SK-N-SH (cell line): ENCODE measurements at places on chromosomes 1 and 21. TPM values are rescaled to one million over a fixed set of nuclear protein-coding genes. Genes with fewer than 3 reads are reported as not detected.

DNA sequence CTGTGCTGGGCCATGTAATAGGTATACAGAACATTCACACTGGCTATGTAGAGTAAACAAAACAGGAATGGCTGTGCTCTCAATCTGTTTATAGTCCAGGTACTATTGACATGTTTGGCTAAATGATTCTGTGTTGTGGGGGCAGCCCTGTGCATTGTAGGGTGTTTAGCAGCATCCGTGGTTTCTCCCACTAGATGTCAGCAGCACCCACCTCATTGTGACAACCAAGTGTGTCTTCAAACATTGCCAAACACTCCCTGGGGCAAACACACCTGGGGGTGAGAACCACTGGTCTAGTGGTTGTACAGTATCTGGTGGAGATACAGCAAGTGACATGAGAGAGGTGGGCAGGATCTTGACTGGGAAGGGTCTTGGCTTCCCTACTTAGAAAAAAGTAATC is 80.4 kb upstream of the SPATA6 start:
- H3K27ac ChIP-seq: no peak overlapping the region
- no peaks in the 10 kb centered on the region for H3K4me1 ChIP-seq
- no peak for DNase-seq

- no peak overlapping the region for H3K4me3 ChIP-seq
- no peaks in the 10 kb centered on the region for H3K4me1 ChIP-seq
- DNase-seq: no peak
Measured at GRCh38 chr21:35905963-35906345, 154.4 kb downstream of the SETD4 start.

GRCh38 chr1:163766257-163766918 is 444.6 kb downstream of the NUF2 start:
- H3K27me3 ChIP-seq: no peaks in the 10 kb centered on the region
- no peak overlapping the region for H3K4me3 ChIP-seq
- no peak overlapping the region for H3K27ac ChIP-seq
- DNase-seq: no peak
- no peaks in the 10 kb centered on the region for H3K36me3 ChIP-seq
- H3K4me1 ChIP-seq: no peaks in the 10 kb centered on the region

GRCh38 chr1:10340930-10341590 is 57.8 kb upstream of the PGD start:
- no peaks in the 10 kb centered on the region for H3K4me1 ChIP-seq
- no peak overlapping the region for H3K27ac ChIP-seq
- no peaks in the 10 kb centered on the region for H3K27me3 ChIP-seq

DNA sequence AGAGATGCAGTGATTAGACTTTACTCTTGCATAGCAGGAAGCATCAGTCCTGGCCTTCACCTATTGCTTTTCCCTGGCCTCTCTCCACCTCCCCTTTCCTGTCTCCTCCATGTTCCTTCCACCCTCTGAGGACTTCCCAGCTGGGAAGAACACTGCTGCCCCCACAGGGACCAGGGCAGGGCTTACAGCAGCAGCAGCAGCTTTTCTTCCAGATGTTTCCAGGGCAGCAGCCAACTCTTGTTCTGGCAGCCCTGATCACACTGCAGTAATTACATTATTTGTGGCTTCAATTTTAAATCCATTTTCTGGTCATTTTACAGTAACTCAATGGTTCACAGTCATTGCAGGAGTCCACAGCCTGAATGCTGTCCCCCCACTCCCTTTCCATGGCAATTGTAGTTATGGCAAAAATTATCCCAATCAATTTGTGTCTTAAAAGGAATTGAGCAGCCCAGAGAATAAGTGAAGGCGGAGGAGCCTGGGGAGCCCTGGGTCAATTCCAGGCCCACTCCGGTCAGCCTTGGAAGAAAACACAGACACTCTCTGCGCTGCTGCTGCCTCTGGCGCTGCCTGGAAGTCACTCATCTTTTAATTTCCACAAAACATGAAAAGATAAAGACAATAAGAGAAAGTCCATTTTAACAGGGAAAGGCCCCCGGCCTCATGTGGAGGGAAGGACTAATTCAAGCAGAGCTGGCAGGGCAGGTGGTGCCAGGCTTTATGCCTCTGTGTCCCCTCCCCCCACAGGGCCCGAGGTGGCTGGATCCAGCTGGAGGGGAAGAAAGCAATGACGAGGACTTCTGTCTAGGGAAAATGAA is 148.6 kb downstream of the GRIK3 start:
- H3K4me3 ChIP-seq: no peak overlapping the region
- no peaks in the 10 kb centered on the region for H3K27me3 ChIP-seq
- H3K27ac ChIP-seq: peak overlapping the region; percentile 67
- peaks cover 15% of the 10 kb centered on the region for H3K4me1 ChIP-seq
- no peaks in the 10 kb centered on the region for H3K36me3 ChIP-seq

GRCh38 chr1:151711044-151711800 is 5.4 kb downstream of the CELF3 start:
- no peaks in the 10 kb centered on the region for H3K36me3 ChIP-seq

GRCh38 chr1:111886741-111887140 is 102.7 kb downstream of the KCND3 start:
- H3K4me3 ChIP-seq: no peak overlapping the region
- DNase-seq: no peak
- peaks cover 10% of the 10 kb centered on the region for H3K27me3 ChIP-seq

DNA sequence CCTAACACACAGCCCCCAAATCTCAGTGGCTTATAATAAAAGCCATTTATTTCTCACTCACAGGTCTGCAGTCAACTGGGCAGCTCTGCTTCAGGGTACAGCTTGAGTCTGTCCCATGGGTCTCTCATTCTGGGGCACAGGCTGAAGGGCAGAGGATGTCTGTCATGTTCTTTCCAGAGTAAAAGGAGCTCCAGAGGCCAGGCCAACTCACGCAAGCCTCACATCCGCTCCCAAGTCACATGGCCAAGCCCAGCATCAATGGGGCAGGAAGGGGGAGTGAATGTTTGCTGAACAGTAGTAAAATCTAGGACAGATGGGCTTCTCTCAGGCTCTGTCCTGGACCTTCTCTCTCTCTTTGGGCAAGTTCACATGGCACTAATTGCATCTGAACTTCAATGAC is 7.1 kb upstream of the SSBP3 start:
- DNase-seq: no peak
- peaks cover 12% of the 10 kb centered on the region for H3K4me1 ChIP-seq
- H3K36me3 ChIP-seq: no peaks in the 10 kb centered on the region
- no peak overlapping the region for H3K27ac ChIP-seq
- no peaks in the 10 kb centered on the region for H3K27me3 ChIP-seq

DNA sequence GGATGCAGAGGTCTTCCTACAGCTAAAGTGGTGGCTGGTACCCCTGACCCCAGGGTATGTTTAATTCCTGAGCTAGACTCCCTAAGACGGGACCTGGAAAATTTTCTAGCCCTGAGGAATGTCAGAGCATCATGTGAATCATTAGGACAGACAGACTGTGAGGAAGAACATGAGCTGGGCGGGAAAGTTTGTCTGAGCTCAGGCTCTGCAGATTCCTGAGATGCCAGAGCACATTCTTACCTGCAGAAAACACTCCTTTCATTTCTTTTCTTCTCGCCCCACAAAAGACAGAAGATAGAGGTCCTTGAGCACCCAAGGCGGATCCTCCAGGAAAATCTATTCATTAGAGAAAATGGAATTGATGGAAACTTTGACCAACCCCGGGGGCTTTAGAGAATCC is 6.5 kb downstream of the CAPN2 start:
- peaks cover 48% of the 10 kb centered on the region for H3K4me1 ChIP-seq
- H3K27ac ChIP-seq: peak overlapping the region; percentile 30; the same call in 1 of the 2 replicates
- no peak overlapping the region for H3K4me3 ChIP-seq
- H3K27me3 ChIP-seq: no peaks in the 10 kb centered on the region

Gene CRYBG2
- 0.08 and 0.49 TPM in 2 replicates for polyA plus RNA-seq

Gene ASPM
- polyA plus RNA-seq: 3.0 and 3.3 TPM in 2 replicates

Gene TCHHL1
- polyA plus RNA-seq: not detected in 2 replicates

Gene TCP10L
- 0.08 and 0.33 TPM in 2 replicates for polyA plus RNA-seq
